NK-92 treated with Interleukin-12 subunit alpha and Interleukin-12 subunit beta, amount 100 ng/mL, for 24 hours (cell line): ENCODE measurements at places on chromosomes 4 and X.

GRCh38 chr4:108831886-108832285 is 69.0 kb upstream of the ETNPPL start:
- no peak for DNase-seq

GRCh38 chr4:3342182-3342854 is 49.5 kb downstream of the RGS12 start:
- DNase-seq = no peak

DNA sequence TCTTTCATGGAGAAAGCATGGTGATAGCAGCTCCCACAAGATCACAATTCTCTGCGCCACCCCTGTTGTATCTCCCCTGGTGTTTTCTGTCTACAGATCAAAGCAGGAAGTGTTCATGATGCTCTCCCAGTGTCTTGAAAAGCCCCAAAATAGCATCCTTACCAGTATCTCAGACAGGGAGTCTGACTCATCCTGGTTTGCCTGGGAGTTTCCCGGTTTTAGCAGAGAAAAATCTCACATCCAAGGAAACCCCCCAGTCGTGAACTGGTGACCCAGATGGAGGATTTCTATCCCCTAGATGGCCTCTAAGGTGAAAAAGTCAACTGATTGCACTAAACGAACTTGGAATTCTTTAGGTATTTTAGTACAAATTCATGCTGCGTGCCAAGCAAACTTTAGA is 64.3 kb upstream of the NR0B1 start:
- no peak for DNase-seq

DNA sequence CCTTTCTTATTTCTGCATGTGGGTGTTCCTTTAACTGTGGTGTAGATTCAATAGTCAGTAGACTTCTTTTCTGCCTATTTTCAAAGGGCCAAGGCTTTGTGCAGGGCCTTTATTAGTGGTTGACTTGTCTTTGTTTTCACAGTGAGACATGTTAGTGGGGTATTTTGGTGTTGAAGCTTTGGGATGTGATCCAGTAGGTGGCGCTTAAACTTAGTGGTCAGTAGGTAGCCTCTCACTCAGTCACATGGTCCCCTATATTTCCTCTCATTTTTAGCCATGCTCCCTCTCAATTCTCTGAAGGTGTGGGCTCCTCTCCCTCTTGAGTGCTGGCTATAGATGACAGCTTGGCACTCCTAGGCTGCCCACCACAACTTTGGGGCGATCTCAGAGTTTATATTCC is 23.4 kb upstream of the SLC10A7 start:
- no peak for DNase-seq

GRCh38 chr4:1573830-1574459 is 110.2 kb downstream of the FAM53A start:
- no peak for DNase-seq

- no peak for DNase-seq
Observed at GRCh38 chr4:59222221-59222620, 1977.9 kb upstream of the ADGRL3 start.

DNA sequence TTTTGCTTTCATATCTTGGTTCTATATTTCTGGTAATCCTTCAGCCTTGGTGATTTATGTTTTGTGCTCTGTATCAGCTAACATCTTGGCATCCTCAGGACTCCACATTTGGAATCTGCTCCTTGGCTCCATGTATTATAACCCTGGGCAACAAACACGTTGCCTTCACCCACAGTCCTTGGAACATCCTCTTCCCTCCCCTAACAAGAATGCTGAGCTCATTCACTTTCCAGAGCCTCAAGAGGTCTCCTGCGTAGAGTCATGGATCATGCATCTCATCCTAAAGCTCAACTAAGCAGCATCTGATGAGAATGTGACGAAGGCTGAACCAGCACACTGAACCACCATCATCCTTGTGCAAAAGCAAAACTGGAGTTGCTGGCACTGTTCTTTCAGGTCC is 60.5 kb upstream of the C1GALT1C1 start:
- no peak for DNase-seq

DNA sequence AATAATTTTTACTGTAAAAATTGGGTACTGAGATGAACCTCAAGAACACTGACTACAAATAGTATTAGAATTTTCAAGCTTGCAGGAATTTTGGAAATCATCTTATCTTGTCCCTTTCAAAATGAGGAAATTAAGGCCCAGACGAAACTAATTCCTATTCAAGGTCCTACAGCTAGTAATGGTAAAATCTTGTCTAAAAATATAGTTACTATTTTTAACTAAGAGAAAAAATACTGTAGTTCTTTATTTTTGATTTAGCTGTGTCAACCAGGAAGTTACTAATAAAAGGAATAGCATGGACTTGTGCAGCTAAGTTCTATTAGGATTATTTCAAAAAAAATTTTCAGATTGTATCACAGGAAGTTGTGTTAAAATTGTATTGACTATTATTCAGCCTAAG is 12.7 kb downstream of the PRIMPOL start:
- DNase-seq = no peak

- DNase-seq = no peak
Observed at GRCh38 chr4:721261-722168, 15.9 kb downstream of the PCGF3 start.
